ENCODE measurements at places on chromosomes 12 and 14.

- no peak for DNase-seq
Measured at GRCh38 chr12:25372002-25372401, 121.3 kb upstream of the KRAS start.

DNA sequence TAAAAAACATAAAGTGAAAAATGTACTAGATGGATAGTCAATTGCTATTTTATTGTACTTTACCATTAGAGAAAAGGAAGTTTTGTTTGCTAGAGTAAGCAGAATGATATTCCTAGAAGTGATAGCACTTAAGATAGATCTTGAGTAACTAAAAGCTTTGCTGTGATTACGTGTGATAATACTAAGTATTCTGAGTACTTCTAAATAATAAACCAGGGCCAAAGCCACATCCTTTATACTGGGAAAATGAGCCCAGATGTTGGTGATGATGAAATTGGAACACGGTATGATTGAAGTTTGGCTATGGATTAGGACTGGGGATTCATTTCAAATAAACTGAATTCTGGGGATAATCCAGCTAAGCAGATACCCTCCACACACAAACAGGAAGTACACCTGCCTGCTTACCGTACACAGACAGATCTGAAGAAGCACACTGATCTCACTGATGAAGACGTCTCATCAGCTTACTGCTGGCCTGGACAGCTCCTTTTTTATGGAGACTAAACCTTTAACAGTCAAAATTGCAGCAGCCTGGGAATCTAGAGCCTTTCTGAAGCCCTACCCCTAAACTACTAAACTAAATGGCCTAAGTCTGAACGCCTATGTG lies 199.8 kb downstream of the LRFN5 start:
- DNase-seq = no peak

- DNase-seq = no peak
Measured at GRCh38 chr14:67395086-67395875, 16.7 kb downstream of the PLEK2 start.

DNA sequence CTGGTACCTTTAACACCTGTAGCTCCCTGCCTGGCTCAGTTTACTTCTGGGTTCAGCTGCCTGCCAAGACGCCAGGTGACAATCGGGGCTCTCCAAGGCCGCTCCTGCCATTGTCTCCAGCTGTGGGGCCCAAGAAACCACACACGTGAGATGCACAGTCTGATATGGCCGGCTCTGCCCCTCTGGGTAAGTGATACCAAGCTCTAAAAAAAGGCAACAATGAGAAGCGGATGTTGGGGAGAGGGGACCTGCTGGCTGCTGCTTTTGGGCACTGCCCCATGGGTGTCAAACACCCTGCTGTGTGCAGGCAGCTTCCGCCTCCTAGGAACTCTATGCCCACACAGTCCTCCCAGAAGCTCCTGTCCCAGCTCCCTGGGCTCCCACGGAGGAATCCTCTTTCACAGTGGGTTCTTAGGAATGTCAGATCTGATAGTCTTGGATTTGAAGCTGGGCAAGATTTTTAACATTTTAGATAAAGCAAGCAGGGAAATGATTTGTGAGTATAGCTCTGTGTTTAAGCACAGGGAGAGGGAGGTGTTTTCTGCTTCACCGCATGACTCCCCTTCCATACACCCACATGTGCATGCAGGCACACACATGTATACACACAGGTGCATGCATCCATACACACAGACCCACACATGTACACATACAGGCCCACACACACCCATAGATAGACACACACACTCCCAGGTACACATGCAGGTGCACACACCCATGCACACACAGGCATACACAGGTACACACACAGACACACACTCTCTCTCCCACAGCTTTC lies 1135.8 kb downstream of the BCL11B start:
- no peak for DNase-seq

GRCh38 chr14:98101323-98101722 lies 1170.7 kb downstream of the BCL11B start:
- DNase-seq = no peak

DNA sequence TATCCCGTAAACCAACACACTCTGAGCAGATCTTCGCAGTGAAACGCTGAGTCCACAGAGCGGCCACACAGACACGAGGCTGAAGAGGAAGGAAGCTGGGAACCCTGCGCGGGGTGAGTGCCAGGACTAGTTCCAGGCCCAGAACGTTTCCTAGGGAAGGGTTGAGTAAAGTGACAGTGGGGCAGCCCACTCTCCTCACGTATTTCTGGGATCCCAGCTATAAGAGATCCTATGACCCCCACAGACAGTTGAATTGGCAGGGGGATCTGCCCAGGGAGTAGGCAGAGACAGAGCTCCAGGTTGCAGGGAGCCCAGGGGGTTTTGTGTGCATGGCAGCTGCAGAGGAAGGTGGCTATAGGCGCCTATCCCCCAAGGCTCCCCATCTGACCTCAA lies 51.1 kb downstream of the GTF2A1 start:
- no peak for DNase-seq

- no peak for DNase-seq
Measured at GRCh38 chr14:53748691-53749090, 207.9 kb downstream of the BMP4 start.

GRCh38 chr14:103122947-103123633 lies at the start of gene TNFAIP2:
TNFAIP2 (plus strand) TSS chr14:103123461; CDS start chr14:103126458, 2,997 bp downstream.
- DNase-seq = no peak
